ENCODE measurements at places on chromosomes 2 and 18.

- DNase-seq: no peak
Measured at GRCh38 chr2:127669056-127669455, 6.3 kb downstream of the LIMS2 start.

DNA sequence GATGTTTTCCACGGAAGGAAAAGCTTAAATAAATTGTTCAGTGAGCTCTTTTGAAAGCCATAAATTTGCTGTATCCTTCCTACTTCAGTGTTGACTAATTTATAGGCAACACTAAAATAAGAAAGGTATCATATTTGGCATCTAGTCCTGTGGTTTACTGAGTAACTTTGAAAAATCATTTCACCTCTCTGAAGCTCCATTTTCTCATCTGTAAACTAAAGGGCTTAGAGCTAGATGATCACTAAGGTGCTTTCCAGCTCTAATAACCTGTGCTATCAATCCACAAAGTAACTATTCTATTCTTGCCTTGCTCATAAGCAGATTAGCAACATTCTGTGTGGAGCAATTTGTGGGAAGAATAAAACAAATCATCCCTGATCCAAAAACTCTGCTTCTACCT lies 3.6 kb upstream of the MYOM1 start:
- no peak for DNase-seq

DNA sequence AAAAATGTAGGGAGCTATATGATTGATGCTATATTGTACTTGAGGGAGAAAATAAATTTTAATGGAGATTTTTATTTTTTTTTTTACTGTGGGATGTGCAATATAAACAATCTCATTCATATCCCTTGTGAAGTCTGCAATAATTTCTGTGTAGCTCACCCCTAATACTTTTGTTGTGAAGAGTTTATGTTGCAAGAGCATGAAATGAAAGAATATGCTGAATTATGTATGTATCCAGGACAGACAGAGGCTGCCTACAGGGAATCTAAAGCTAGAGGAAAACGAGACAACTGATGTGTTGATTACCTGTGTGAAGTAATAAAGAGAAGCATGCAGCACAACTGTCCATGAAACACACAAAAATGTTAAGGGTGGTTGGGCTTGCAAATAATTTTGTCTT lies 643.3 kb downstream of the DCDC2C start:
- DNase-seq: no peak

GRCh38 chr18:78704971-78705461 lies 274.6 kb upstream of the SALL3 start:
- DNase-seq: no peak

GRCh38 chr2:15776629-15776919 lies 163.8 kb upstream of the MYCN start:
- DNase-seq: no peak

- no peak for DNase-seq
Measured at GRCh38 chr2:71712158-71712818, 258.9 kb downstream of the DYSF start.

DNA sequence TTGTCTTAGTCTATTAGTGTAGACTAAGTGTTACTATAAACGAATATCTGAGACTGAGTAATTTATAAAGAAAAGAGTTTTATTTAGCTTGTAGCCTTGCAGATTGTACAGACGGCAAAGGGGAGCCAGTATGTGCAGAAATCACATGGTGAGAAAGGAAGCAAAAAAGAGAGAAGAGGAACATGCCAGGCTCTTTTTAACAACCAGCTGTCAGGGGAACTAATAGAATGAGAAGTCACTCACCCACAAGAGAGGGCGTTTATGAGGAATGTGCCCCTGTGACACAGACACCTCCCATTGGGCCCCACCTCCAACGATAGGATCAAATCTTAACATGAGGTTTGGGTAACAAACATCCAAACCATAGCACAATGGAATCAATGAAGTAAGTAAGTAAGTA lies 20.6 kb upstream of the ZNF804A start:
- DNase-seq: no peak

DNA sequence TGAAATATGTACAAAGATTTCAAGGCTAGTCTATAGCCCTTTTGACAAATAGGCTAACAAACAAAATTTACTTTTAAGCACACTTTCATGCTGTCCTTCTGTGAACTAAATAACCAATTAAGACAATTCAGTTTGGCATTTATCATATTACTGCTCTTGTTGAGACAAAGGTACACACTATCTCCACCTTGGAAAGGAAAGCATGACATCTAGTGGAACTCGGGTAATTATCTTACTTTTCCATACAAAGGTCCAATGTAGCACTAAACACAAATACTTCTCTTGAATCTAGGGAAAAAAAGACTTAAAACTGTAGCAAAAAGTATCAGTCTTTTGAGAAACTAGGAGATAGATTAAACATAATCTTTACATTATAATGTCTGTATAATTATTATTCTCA lies 125.0 kb upstream of the CD226 start:
- DNase-seq: no peak

- DNase-seq: no peak
Measured at GRCh38 chr2:172458561-172459124, 31.3 kb downstream of the ITGA6 start.

DNA sequence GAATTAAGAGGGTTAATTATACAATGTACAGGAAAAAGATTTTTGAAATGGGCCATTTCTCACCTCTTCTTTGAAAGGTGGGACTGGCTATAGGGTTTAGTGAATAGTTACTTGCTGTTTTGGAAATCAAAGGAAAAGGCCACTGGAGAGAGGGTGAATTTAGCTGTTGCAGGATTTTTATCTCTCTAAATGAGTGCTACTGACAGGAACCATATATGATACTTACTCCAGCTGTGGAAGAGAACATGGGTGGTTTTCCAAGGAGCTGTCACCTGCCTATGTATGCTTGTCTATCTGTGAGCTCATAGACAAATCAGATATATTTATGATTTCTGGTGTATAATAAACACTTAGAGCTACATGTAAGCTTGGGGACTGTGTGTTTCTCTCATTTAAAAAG lies 430.4 kb downstream of the MTX2 start:
- no peak for DNase-seq

DNA sequence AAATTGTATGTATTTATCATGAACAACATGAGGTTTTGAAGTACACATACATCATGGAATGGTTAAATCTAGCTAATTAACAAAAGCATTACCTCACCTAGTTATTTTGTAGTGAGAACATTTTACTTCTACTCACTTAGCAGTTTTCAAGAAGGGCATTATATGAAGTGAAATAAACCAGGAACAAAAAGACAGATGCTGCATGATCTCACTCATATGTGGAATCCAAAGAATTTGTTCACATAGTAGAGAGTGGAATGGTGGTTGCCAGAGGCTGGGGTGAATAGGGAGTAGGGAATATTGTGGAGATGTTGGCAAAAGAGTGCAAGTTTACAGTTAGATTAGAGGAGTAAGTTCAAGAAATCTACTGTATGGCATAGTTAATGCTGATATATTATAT lies 292.0 kb downstream of the ASXL3 start:
- no peak for DNase-seq

All from activated CD8-positive, alpha-beta memory T cell treated with anti-CD3 and anti-CD28 coated beads for 24 hours (primary cell).